CD4-positive, alpha-beta T cell treated with Interleukin-15 for 4 hours (primary cell): ENCODE measurements at places on chromosomes 5 and 9.

- DNase-seq = no peak
Observed at GRCh38 chr5:6175172-6175854, 203.0 kb downstream of the MED10 start.

DNA sequence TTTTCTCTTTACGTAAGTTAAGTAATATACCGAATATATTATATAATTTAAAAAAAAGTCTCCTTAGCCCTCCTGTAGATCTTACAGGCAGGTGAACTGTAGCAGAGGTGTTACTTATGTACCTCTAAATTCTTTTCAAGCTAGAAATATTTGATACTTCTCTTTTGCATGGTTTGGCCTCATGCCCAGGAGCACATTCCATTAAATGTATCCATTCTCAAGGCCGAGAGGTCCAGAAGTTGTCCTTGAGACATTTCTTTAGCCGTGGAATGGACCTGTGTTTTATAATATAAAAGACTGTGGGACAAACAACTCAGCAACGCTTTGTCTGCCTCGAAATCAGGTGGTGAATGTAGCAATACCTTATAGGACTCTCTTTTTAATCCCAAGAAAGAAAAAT is 184.5 kb downstream of the TRIO start:
- no peak for DNase-seq

GRCh38 chr9:136329211-136329627 is 1.9 kb downstream of the GPSM1 start:
- DNase-seq = no peak

DNA sequence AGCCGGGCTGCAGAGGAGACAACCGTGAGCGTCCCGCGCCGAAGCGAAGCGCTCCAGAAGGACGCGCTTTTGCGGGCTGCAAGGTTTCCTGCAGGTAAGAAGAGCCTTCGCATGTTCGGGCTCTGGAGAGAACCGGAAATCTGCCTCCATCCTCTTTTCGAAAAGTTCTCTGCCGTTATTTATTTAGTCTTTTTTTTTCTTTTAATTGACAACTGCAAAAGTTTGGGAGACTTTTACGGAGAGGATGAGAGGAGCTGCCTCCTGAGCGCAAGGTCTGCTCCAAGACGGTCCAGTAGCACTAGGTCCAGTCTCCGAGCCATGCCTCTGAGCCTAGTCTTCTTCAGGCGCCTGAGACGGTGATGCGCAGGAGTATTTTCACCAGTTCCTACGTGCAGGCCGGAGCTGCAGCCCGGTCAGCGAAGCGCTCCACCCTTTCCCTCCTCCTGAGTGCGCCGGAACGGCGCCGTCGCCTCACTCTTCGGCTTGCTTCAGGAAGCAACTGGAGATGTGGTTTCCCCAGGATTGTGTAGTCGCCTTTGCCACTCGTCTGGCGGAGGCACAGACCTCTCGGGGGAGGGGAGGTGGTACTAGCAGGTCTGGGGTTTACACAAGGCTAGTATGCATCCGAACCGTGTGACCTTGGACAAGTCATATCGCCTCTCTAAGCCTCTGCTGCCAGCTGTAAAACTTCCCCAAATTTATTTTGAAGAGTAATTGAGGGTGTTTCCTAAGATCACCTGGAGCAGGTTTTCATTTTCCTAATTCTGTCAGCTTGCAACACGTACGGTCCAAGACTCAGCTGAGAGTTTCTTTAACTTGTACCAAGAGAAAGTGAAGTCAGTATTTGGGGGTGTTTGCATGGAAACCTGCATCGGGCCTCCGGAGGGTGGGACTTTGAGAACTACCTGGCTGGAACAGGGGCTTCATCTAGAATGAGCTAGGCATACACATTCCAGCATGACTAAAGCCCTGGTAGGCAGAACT is 4.5 kb downstream of the POU4F3 start:
- DNase-seq = no peak

DNA sequence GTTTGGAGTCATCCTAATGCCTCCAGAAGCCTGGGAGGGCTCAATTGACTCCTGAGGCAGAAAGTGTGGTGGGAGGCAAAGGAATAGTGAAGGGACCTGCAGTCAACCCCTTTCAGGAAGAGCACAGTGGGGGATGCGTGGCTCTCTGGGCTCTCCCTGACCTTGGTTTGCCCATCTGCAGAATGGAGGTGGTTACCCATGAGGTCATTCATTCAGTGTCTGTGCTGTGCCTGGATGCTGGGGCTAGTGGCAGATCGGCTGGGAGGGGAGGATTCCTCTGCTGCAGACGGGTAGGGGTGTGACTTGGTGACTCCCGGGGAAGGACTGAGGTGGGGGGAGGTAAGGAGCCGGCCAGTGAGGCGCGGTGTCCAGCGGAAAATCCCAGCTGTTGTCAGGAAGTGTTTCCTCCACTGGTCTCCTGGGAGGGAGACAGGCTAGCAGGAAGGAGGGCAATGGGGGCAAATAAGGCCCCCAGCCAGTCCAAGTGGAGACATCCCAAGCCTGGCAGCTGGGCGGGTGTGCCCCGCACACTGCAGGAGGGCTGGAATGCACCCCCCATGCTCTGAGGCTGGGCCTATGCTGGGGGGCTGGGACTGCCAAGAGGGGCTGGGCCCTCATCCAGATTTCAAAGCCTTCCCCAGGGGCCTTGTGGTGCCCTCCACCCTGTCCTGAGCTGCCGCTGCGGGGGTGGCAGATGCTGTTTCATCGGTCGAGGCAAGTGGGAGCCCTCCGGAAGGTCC is 10.9 kb downstream of the CXXC5 start:
- DNase-seq = no peak

GRCh38 chr5:150134198-150134588 is 21.5 kb downstream of the PDGFRB start:
- DNase-seq = no peak

- peak; percentile 47 for DNase-seq
Observed at GRCh38 chr9:136342181-136343120, 15.1 kb downstream of the GPSM1 start.

GRCh38 chr9:8390571-8390970 is 591.0 kb upstream of the DMAC1 start:
- no peak for DNase-seq

DNA sequence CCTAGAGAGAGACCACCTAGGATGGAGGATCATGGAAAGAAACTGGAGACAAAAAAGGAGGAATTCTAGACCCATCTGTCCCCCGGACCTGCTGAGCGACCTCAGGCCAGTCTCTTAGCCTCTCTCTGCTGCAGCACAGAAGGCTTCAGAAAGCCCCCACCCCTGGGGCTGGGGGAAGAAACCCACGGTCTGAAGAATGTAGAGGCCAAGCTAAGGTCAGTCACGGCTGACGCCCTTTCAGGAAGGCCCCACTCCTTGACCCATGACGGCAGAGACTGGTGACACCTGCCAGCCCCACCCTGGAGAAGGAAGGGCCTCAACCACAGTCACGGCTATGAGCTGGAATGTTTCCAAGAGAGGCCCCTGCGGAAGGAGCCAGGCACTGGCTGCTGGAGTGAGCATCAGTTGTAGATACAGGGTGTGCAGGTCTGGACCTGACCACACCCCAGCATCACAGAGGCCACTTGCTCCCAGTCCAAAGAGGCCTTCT is 120.5 kb upstream of the BOD1 start:
- DNase-seq = no peak

GRCh38 chr9:128886211-128886891 is 4.4 kb downstream of the LRRC8A start:
- no peak for DNase-seq

GRCh38 chr5:173020643-173021042 is 35.5 kb upstream of the CREBRF start:
- DNase-seq = no peak
